ENCODE measurements at places on chromosomes 1 and 21.

DNA sequence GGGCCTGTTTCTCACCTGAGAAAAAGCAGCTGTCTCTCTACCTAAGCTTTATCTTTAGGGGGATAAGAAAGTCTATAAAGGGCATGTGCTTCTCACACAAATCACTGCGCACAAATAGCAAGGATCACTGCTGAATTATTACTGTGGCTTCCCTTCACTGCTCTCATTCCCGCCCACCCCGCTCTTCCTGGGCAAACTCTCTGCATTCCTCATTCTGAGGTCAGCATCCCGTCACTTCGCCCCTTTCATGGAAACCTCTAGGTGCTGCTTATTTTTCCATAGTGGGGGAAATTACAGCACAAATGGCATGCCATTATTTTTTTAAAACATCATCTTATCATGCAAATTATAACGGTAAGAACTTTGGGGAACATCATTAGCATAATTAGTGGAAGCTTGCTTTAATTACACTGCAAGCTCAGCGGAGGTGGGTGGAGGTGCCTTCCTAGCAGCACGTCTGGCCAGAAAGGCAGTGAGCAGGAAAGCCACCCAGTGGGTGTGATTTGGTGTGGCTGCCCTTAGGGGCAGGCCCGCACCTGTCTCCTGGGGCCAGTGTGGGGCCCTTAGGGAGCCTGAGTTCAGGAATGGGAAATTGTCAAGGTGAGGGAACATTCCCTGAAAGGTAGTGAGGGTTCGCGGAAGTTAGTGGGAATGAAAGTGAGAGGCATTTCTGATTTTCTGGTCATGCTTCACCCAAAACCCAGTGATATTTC, 105.9 kb downstream of the LAMC2 start:
- no peak for DNase-seq

DNA sequence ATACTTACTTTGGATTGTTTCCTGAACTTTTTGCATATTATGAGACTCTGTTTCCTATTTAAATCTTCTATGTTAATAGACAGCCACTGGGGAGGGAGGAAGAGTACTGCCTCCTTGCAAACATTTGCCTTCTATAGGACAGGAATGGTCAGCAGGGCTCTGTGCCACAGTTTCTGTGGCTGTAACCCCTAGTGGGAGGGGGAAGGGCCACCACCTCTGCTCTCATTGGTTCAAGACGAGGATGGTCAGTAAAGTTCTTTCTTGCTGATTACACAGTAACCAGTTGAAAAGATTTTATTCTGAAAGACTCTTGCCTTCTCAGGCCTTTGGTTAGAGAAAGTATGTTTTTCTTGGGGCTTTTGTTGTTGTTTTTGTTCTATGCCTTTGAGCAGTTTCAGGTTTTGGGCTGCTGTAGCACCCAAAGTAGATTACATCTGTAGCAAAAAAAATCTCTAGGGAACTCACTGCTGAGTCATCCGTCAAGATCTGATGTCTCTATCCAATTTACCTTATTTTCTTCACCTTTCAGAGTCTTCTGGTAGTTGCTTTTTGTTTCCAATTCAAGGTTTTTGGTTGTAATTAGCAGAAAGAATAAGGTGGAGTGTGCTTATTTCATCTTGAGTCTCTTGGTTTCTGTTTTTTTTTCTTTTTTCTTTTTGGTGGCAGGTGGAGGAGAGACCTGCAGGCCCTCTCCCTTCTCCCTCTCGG, 23.1 kb downstream of the SLC35A3 start:
- DNase-seq = no peak

DNA sequence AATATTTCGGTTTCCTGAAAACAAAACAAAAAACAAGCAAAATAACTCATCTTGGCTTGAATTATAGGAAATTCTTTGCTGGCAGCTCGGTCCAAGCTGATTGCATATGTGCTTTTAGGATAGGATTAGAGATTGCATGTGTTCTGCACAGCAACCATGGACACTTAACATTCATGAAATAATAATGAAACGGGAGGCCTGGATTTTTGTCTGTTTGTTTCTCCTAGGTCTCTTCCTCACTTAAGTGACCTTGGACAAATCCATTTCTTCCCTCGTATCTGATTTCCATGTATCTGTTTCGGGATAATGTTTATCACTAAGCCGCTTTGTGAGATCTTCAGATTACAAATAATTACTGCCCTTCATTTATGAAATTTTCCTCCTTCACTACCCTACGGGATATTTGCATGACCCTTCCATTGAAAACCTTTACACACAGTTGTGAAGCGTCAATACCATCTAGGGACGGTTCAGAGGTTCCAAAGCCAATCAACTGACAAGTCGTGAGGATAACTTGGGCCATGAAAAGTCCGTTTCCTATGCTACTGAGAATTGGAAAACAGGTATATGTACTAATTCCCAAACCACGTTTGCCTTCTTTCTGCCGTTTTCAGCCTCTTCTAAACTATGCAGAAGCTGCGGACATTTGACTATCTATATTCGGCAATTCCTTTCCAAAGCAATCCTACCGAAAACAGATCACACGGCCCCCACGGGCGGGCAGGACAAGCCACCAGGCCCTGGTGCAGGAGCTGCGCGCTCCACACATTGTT, 1.3 kb upstream of the H3-3A start:
- DNase-seq = no peak

DNA sequence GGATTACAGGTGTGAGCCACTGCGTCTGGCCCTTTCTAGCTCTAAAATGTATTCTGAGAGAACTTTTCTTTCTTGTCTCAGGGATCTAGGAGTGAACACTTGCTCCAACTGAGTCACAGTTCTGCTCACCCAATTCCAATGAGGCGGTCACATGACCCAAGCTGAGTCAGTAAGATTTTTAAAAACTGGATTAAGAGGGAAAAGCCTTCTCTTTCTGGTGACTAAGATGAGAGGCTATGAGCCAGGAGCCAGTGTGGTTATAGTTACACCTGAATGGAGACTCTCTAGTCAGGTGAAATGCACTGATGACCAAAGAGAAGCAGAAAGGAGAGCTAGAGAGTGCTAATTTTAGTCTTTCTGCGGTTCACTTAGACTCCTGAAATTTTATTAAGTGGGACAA, 9.5 kb upstream of the DEPDC1 start:
- DNase-seq = no peak

- DNase-seq = peak; percentile 93
Measured at GRCh38 chr1:59367301-59368007, 70.6 kb downstream of the FGGY start.

- no peak for DNase-seq
Measured at GRCh38 chr1:28737307-28738132, 780 bp downstream of the YTHDF2 start.

DNA sequence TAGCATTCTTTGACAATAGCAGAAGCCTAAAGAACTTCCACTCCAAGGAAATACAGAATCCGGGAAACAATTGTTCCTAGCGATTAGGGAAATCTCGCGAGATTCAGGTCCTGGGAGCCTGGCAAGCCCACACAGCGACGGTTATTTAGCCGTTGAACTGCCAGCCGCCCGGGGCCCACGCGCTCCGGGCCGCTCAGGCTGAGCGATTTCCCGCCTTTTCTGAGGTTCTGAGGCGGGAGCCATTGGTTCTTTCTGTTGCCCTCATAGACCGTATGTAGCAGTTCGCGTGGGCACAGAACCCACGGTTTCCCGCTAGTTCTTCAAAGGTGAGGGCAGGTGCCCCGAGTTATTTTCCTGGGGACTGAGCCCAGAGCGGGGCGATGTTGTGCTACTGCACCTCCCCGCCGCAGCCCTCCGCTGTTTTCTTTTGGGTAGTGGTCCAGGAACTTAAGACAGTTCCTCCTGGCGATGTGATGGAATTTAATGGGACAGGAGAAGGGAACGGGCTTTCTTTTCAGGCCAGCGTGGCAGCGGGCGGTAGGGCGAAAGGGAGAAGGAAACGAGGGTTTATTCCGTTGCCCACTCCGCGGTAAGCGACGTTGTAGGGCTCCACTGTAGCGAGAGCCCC, at the start of gene SYCP1:
SYCP1 (plus strand) TSS at position 171 of the 628 bp plus-strand sequence. CDS start 602 bp downstream, outside the sequence.
- DNase-seq = no peak

- DNase-seq = peak; percentile 77
Measured at GRCh38 chr1:171142416-171143385, 42.4 kb upstream of the FMO2 start.

GRCh38 chr1:174116042-174116441, 43.3 kb upstream of the RABGAP1L start:
- peak; percentile 5 for DNase-seq

- no peak for DNase-seq
Measured at GRCh38 chr1:180527101-180527669, 24.8 kb upstream of the ACBD6 start.

DNA sequence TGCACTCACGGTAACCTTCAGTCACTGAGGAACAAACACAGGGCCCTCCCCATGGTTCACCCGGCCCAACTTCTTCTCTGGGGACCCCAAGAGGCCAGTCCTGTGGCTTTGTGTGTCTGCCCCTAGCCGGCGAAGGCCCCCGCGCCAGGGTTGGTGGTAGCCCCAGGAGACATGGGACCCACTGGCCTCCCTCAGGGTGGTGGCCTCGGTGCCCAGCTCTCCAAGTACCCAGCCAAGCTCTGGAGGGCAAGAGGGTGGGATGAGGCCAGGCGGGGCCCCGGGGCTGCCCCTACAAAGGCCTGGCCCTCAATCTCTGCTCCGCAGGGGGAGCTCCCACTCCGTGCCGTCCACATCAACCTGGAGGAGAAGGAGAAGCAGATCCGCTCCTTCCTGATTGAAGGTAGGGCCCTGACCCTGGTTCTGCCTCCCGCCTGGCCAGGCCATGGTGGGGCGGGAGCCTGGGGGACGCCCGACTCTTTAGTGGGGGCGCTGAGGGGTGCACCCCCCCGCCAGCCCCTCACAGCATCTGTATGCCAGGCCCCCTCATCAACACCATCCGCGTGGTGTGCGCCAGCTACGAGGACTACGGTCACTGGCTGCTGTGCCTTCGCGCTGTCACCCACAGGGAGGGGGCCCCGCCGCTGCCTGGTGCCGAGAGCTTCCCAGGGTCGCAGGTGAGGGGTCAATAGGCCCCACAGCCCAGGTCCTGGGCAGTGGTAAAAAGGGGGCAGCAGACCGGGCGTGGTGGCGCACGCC, 5.6 kb downstream of the PLEKHN1 start:
- DNase-seq = no peak
